SK-N-SH treated with all-trans-retinoic acid at 6 μM for 48 hours (cell line): ENCODE measurements at places on chromosomes 12 and 14.

- peak; percentile 66 for ATAC-seq
Observed at GRCh38 chr12:27554421-27555186, 30.6 kb downstream of the PPFIBP1 start.

GRCh38 chr12:115941362-115941761, 336.1 kb downstream of the MED13L start:
- ATAC-seq = peak; percentile 59

- peak; percentile 85 for ATAC-seq
Observed at GRCh38 chr12:86249851-86250250, 6.3 kb downstream of the MGAT4C start.

DNA sequence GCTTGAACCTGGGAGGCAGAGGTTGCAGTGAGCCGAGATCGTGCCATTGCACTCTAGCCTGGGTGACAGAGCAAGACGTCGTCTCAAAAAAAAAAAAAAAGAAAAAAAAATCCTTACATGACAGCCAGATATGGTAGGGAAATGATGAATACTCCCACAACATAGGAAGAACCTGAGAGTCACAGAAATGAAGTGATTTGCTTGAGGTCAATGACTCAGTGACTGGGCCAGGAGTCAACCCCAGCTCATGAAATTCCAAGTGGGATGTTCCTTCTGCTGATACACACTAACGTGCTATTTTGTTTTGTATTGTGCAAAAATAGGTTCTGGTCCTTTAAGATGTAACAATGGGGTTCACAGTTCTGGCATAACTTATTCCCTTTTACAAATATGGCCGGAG, 9.0 kb downstream of the RHOF start:
- ATAC-seq = peak; percentile 66

DNA sequence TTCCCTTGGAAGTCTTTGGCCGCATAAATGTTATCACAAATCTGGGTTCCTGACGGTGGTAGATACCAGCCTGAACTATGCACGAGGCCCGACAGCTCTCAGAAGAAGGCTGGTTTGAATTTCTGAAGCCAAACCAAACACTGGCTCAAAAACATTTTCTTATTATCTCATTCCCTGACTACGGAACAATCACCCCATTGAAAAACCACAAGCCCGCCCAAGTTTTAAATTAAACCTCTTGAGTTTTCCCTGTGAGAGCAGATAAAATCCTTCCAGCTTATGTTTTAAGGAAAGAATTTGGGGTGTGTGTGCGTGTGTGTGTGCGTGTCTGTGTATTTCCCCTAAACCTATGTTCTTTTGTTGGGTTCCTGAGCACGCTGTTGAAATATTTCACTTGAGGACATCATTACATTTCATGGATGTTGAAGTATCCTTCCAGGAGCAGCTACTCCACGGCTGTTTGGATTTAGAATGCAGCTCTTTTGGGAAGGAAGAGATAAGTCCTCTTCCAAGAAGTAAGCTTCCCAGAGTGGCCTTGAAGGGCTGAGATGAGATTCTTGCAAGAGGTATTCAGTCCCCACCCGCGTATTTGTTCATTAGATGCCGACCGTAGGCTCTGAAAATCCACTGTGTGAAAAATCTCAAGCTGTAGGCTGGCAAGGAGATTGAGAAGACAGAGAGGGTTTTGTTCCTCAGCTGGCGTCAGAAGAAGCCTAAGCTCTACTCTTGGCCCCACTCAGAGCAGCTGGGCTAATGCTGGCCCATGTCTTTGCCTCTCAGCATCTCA, 131.0 kb upstream of the NCOR2 start:
- ATAC-seq = no peak

DNA sequence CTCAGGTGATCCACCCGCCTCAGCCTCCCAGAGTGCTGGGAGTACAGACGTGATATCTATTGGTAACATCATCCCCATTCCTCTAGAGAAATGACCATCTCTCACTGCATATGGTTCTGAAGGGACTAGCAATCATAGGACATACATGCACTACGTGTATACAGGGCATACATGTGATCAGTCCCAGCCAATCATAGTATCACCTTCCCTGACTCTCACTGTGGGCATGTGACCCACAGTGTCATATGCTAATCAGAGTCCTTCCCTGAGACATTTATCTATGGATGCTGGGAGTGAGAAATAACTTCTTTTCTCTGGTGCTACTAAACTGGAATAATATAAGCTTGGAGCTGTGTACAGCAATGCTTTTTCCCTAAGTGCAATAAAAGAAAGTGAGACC, 12.1 kb upstream of the FBXW8 start:
- ATAC-seq = no peak; the same call in 2 of the 3 replicates

DNA sequence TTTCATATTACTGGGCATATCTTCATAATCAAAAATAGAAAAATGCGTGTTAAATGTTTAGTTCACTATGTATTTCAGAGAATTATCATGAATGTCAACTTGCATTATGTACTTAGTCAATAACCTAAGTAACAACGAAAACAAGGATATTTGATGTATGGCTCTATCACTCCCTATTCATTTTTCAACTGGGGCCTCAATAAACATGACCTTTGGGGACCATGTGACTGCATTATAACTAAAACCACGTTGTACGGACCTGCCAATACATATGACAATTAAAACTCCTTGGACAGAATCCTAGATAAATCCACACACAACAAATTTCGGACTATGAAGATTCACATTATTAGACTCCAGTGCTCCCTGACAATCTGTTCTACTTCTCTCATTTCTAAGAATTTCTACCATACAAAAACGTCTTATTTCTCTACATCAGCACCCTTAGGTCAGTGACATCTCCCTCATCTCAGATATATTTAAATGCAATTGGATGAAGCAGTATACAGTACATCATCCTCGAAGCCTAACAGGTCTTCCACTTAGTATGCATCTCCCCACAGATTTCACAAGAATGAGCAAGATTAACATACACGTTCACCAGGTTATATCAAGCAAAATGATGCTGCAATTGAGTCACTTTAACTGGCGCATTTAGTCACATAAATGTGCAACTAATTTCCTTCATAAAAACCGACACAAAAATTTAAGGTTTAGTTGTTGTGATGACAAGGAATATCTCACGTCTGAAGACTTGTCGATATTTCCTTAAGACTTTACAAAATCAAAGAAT, 1.5 kb downstream of the UBE2N start:
- ATAC-seq = no peak

GRCh38 chr12:123164222-123164621, 13.3 kb upstream of the PITPNM2 start:
- ATAC-seq = no peak

GRCh38 chr14:70917633-70918032, 10.4 kb downstream of the PCNX1 start:
- ATAC-seq = no peak

GRCh38 chr14:87461704-87462103, 531.3 kb downstream of the GALC start:
- ATAC-seq = no peak

DNA sequence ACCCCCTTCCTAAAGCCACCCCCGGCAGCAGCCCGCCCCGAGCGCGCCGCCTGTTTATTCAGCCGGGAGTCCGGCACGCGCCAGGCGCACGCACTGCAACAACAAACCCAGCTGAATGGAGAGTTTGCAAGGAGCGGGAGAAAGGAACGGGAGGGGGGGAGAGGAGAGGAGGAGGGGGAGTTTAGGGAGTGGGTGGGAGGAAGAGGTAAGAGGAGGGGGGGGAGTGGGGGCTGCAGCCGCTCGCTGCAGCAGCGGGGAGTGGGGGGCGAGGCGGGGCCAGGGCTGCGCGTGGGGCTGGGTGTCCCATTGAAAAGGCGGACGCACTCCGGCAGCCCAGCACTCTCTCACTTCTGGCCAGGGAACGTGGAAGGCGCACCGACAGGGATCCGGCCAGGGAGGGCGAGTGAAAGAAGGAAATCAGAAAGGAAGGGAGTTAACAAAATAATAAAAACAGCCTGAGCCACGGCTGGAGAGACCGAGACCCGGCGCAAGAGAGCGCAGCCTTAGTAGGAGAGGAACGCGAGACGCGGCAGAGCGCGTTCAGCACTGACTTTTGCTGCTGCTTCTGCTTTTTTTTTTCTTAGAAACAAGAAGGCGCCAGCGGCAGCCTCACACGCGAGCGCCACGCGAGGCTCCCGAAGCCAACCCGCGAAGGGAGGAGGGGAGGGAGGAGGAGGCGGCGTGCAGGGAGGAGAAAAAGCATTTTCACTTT, at the start of gene ASCL1:
Gene ASCL1 (plus strand): TSS at position 336 of the 712 bp plus-strand sequence. CDS start 571 bp downstream, outside the sequence.
- ATAC-seq = peak; percentile 42

- ATAC-seq = peak; percentile 72
Observed at GRCh38 chr12:124940393-124941169, 26.1 kb upstream of the UBC start.

GRCh38 chr12:110694330-110694901, 5.5 kb upstream of the HVCN1 start:
- ATAC-seq = peak; percentile 8; the same call in 1 of the 3 replicates

- ATAC-seq = peak; percentile 13; the same call in 2 of the 3 replicates
Observed at GRCh38 chr12:110689281-110690126, 589 bp upstream of the HVCN1 start.

GRCh38 chr12:121513464-121514183, 67.2 kb downstream of the KDM2B start:
- peak; percentile 91 for ATAC-seq

DNA sequence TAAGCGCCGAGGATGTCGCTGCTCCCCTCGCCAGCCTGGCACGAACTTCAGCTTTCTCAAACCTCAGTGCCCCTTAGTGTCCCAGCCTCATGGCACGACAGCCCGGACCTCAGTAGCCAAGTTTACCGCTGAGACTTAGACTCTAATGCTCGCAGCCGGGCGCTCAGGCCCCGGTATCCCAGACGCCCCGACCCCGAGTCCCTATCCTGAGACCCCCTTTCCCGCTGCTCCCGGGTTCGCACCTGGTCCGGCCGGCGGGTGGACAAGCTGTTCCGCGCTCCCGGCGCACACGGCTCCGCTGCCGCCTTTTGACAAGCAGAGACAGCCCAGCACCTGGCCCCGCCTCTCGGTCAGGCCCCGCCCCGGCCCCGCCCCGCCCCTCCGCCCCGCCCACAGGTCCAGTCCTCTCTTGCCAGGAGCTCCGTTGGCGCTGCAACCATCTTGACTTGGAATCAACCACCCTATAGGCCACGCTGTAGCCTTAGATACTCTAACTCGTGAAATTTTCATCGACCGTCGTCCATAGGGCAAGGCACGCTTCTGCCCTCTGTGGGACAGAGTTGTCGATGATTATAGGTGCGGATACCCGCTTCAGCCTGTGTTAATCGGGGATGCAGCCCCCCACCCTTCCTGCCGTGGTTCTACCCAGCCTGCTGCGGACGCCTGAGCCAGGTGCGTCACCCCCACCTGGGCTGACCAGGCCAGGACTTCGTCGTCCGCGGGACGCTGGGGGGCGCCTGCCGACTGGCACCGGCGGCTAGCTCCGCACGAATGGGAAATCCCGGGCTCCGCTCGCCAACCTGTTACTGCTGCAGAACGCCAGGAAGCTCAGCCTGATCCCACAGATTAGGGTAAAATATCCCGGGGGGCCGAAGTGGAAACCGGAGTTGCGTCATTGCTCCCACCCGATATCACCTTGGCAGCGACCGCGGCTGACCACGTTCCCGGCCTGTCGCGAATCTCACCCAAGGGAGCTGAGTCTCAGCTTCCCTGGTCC, at the start of gene VDR:
Gene VDR (minus strand): TSS at position 282 of the 997 bp plus-strand sequence. CDS start 25,881 bp downstream, outside the sequence.
- ATAC-seq = peak; percentile 86

DNA sequence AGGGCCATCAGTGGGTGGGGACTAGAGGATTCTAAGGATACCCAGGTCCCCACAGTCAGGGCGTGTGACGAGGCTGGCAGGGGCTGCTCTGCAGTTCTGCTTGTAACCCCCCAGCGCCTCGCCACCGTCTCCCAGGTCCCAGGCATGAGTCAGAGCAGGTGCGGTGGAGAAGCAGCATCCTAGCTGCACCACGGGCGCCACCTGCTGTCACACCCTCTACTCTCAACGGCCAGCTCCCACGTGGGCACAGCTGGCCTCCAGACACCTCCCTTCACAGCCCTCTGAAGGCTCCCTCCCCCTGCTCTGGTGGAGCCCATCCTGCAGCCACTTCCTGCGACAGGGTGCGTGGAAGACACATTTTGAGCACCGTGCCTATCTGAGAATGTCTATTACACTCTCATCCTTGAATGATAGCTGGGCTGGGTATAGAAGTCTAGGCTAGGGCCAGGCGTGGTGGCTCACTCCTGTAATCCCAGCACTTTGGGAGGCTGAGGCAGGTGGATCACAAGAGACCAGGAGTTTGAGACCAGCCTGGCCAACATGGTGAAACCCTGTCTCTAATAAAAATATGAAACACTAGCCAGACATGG, 6.9 kb upstream of the NUDT14 start:
- no peak for ATAC-seq

- no peak for ATAC-seq
Observed at GRCh38 chr12:75542942-75543341, 31.5 kb upstream of the KRR1 start.

DNA sequence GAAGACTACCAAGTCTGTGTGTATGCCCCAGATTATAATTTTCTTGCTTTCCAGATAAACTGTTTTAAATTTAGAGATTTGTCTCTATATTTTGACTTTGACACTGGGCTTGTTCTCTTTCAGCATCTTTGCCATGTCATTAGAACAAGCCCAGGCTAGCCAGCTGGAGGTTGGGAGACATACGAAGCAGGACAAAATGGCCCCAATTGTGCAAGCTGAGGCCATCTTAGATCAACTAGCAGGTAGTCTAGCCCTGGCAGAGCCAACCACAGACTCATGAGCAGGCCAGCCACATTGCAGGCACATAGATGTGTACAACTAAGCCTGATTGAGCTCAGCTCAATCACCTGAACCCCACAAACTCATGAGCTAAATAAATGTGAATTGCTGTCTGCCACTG, 321.4 kb downstream of the ATP23 start:
- ATAC-seq = no peak

GRCh38 chr14:56955745-56956144, 145.5 kb upstream of the OTX2 start:
- no peak for ATAC-seq

GRCh38 chr14:33682760-33683159, 268.1 kb downstream of the EGLN3 start:
- ATAC-seq = no peak

DNA sequence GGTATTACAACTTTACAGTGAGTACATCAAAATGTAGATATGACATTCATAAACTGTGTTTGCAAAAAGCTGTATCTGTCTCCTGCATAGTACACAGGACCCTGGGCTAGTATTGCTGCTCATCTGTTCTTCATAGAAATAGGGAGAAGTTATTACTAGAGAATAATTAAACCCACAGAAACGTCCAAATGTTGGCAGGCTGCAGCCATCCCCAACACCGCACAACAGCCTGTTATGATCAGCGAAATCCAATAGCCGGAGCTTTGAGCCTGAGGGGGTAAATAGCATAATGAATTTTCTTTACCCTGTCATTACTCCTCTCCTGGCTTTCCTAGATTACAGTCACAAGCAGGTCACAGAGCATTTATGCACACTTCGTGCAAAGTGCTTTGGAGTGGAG, 178.0 kb downstream of the DACT1 start:
- ATAC-seq = peak; percentile 67
